ENCODE measurements at places on chromosomes 3 and 15.

- DNase-seq = no peak
These were observed 414.6 kb downstream of the FOXP1 start for GRCh38 chr3:71168880-71169411.

DNA sequence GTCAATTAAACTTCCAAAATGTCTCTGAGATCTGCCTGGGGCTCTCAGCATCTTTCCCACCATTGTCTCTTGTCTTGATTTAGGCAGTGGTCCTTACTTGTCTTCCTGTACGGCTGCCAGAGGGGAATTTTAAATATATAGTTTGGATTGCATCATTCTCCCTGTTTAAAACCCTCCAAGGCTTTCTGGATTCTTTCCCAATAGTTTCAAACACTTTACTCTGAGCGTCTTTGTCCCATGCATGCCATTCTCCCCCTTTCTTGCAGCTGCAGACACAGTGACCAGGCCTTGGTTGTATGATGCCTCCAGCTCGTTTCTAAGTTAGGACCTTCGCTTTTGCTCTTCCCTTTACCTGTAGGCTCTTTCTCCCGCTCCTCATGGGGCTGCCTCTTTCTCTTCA lies 323.3 kb upstream of the CTNNB1 start:
- DNase-seq = no peak

DNA sequence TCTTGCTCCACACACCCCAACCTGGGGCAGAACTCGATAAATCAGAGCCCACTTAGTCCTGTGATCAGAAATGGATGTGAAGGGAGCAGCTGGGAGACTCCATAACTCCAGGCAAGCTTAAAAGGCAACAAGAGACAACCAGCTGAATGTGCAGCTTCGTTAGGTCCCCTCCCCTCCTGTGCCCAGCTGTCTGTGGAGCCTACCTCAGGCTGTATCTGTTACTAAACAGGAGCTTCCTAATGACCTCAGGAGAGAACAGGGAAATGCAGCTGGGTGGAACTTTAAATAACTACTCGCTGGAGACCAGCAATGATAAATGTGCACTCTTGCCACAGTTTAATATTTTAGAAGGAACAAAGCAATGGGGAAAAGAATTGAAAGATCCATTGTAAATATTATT lies 25.9 kb downstream of the SLC9A9 start:
- DNase-seq = no peak

- peak; percentile 41 for DNase-seq
These were observed 498 bp downstream of the PDE12 start for GRCh38 chr3:57556459-57557084.

DNA sequence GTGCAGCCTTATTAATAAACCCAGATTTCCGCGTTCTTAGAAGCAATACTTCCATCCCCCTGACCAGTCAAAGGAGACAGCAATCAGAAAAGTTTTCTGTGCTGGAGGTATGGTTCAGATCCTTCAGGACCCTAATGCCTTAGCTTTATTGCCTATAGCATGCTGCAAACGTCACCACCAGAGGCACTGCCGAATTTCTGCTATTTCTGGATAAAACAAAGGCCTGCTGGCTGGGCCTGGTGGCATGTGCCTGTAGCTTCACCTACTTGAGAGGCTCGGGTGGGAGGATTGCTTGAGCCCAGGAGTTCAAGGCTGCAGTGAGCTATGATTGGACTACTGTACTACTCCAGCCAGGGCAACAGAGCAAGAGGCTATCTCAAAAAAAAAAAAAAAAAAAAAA lies 407.2 kb downstream of the FOXP1 start:
- DNase-seq = peak; percentile 8

DNA sequence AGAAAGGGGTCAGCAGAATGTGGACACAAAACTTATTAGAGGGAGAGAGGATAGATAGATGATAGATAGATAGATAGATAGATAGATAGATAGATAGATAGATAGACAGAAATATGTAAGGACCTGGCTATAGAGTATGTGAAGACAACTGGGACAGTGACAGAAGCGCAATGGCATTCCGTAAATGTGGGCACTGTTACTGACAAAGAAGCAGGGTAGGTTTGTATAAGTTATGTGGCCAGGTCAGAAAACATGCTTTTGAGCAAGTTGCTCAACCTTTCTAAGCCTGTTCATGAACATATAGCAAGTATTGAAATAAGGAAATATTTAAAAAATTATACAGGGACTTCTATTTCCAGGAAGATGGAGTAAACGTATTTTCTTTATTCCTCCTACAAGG lies 17.3 kb upstream of the SNTN start:
- DNase-seq = no peak

GRCh38 chr15:52480990-52481389 lies 47.7 kb downstream of the MYO5A start:
- DNase-seq = no peak

GRCh38 chr15:80931191-80931590 lies 58.4 kb downstream of the MESD start:
- DNase-seq = no peak

GRCh38 chr15:78492872-78493271 lies 14.5 kb upstream of the HYKK start:
- no peak for DNase-seq

DNA sequence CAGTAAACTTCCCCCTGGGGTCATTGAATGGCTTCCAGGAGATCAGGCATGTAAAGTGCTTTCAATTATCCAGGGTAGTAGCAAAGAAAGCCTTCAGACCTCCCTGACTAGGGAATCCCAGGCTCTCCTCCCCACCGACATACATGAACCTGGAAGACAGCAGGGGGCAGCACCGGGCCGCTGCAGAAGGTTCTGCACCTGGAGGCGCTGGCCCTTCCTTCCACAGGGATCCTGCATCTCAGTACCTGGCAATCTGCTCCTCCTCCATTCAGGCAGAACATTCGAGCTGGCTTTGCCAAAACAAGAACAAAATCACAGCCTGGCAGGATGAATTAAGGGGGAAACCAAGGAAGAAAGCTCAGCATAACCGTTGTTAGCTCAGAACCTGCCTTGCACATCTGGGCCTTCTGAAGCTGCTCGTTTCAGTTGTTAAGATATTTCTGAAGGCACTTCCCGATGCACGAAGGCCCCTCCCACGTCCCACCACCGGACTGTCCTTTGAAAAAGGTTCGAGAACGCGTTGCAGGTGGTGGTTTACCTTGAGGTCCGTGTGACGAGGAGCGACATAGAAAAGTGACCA lies 237.7 kb downstream of the SLCO3A1 start:
- peak; percentile 83 for DNase-seq

GRCh38 chr15:27993996-27994780 lies 104.9 kb downstream of the OCA2 start:
- no peak for DNase-seq

GRCh38 chr3:2741516-2741915 lies 368.7 kb downstream of the IL5RA start:
- no peak for DNase-seq

GRCh38 chr3:181755959-181756358 lies 44.2 kb downstream of the SOX2 start:
- no peak for DNase-seq

DNA sequence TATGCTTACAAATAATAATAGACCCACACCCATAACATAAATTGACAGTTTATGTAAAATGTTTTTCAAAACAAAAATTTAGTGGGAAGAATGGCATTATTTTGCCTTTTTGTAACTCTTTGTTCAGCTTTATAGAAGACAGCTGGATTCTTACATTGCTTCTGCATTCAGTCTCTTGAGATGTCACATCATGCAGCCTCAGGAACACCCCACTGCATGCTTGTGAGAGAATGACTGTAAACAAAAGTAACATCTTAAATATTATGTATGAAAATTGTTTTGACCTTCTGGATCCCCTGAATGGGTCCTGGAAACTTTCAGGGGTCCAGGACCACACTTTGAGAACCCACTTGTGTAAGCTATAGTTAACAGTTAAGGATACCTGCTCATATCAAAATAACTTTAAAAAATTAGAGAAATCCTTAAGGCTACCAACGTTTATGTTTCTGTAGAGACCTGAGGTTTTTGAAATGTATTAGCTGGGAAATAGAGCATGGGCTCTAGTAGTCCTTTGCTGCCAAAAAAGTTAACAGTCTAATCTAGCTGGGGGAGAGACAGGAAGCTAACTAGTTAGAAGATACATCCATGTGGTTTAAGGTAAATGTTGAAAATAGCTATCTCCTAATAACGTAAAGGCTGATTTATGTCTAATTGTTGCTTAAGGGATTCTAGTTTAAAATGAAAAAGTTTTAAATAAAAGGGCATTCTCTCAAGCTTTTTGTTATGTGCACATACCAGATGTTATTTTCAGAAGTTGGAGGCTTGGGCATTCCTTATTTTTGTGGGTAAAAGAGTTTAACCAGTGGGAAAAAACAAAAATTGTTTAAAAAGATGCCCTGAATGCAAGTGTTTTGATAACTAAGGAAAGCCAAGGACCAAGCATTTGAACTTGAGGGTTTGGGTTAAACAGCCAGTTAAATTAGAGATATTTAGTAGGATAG lies 3.8 kb downstream of the USP3 start:
- no peak for DNase-seq

DNA sequence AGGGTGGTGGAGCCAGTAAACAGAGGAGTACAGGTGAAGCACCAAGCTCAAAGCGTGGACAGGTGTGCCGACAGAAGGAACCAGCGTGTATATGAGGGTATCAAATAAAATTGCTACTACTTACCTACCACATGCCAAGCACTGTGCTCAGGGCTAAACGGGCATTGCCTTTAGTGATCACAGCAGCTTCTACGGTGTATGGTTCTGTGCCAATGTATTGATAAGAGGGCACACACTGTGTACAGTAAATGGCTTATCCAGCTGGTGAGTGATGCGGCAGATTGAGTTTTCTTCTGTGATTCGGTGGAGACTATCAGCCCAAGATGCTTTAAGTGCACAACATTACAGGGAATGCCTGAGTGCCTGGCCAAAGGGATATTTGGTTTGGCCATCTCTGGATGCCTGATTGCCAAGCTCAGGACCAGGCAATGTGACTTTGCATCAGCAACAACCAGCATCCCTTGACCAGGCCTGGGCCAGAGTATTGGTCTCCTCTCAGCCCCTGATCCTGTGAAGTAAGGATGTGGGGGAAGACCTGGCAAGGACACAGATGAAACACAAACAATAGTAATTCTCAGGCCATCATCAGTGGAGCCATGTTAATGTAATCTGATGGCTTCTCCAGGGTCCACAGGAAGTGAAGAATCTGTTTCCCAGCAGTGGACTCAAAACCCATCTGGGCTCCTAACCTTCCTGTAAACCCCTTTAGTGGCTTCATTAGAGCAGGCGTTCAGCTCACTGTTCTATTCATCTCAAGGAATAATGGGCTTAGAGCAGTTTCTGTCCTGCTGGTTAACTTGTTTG lies 14.1 kb downstream of the STARD5 start:
- no peak for DNase-seq

DNA sequence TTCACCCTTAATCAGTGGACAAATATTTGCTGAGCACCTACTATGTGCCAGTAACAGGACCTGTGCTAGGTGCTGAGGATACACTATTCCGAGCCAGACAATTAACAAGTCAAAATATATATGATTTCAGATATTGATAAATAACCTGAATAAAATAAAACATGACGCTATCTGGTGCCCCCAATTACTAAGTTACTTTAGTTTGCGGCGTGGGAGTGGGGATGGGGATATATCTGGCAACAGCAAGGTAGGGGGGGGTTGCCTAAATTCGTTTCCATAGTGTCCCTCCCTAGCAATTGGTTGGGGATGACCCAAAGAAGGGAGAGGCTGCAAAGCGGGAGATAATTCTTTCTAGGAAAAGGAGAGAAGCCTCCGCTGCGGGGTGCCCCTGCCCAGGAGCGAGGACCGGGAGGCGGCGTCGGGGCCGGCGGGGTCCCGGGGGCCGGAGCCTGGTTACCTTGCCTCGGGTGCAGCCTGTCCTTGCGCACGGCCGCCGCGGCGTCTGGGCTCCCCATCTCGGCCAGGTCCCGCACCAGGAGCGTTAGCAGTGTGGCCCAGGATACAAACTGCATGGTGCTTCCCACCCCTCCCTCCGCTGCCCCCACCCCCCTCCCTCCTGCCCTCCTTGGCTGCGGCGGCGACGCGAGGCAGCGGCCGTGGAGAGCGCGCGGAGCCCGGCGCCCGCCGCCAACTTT lies 567 bp downstream of the ADAMTS9 start:
- DNase-seq = no peak

GRCh38 chr15:58016581-58017175 lies 48.8 kb downstream of the ALDH1A2 start:
- no peak for DNase-seq

DNA sequence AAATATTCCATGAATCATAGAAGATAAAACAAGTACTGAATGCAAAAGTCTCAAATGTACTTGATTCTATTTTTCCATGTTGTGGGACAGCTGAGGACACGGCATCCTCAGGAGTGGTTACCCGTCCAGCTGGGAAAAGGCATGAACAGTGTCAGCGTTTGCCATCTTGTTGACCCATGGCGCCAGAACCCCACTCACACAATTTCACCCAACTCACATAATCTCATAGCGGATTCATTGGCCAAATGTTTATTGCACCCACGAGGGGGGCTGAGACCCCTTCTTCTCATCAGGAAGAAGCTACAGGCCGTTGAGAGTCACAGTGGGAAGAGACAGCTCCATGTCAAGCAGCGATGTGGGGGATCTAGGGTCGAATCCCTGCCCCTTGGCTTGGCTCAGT lies 72.9 kb downstream of the OCA2 start:
- DNase-seq = no peak

DNA sequence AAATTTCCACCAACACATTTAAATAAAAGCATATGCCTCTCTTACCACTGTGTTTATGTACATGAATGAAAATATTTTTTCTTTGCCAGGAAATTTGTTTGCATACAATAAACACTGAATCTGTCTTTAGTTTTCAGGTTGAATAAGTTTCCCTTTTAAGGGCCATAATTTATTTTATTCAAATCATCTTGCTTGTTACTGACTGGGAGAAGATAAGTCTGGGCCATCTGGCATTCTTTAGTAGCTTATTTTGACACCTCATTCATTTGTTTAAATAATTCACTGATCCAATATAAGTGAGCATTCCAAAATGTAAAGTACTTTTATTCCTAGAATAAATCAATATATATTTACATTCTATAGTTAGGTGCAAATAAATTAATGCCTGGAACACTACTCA lies 1001.3 kb downstream of the PLOD2 start:
- DNase-seq = no peak

- no peak for DNase-seq
These were observed 30.3 kb upstream of the MGA start for GRCh38 chr15:41629883-41630282.
